Mesenteric fat pad (tissue), 1 donor: ENCODE measurements at places on chromosomes 2 and 18.

- no peak for DNase-seq
These were observed 160.2 kb upstream of the NDUFV2 start for GRCh38 chr18:8942021-8942908.

DNA sequence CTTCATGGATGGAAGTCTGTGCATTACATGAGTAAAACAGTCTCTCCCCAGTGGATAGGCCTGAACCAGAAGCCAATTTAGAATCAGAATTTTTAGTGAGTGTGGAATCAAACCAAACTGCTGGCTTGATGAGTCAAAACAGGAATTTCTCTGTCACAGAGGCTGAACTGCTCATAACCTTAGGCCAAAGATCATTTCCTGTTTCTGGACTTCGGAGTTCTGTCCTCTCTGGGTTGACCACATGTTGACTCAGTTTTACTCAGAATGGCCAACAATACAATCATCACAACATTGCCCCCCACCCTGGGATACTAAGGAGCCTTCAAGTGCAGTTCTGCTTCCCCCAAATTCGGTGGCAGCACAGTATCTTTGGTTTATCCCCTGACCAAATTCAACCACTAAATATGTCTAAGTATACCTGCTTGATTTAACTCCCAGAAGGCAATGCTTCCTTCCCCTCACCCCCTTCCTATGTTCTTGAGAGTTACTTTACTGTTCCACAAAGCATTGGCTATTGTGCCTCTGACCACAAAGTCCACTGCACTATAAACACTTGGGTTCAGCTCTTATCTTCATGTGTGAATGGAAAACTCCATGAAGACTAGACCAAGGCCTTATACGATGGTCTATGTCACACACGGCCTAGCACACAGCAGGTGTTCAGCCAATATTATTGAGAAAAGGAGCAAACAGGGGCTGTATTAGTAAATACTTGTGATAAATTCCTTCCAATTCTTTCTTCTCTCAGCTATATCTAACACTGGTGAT, 67.8 kb downstream of the NXPH2 start:
- no peak for DNase-seq

DNA sequence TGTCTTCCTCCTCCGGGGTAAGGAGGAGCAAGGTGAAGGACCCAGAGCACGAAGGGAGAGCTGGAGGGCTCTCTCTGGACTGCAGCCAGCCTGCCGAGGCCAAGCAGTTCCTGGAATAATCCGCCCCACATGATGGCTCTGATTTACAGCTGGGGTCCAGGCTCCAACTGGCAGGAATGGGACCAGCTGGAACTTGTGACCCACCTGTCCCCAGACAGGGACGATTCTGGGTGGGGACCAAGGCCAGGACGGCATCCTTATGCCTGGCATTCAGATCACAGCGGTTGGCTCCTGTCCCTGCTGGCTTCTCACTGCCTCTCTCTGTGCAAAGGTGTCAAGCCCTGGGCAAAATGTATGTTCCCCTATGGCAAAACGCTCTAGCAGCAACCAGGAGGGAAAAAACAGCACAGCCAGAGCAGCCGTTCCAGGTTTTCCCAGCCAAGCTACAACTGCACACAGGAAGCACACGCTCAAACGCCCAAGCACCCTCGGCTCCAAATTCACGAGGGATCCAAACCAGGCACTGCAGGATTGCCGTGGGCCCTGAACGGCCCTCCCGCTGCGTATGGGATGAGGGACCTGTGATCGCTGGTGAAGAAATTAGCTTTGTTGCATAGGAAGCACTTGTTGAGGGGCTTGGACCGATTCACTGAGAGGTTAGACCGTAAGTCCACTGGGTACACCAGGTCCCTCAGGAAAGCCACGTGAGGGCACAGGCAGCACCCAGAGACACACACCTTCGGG, 35.8 kb downstream of the FAM178B start:
- DNase-seq = no peak

GRCh38 chr2:11790228-11790627, 43.8 kb downstream of the LPIN1 start:
- peak; percentile 39 for DNase-seq

GRCh38 chr2:66733364-66733999, 298.6 kb downstream of the MEIS1 start:
- DNase-seq = no peak

DNA sequence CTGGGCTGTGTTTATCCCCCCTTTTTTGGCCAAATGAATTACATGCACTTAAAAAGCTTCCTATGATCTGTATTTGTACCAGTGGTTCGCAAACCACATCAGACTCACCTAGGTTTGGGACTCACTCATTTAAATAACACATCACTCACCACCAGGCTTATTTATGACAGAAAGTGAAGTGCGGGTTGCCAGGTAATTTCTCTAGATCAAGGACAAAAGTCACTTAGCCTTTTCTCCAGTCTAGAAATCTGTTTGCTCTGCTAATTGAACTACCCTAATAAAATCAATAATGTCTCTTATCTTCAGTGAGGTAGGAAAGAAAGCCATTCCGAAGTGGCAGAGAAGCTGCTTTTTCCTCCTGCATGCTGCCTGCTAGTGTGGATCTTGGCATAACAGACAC, 88.1 kb upstream of the SLC8A1 start:
- no peak for DNase-seq
